ENCODE measurements at places on chromosomes 16 and 17.

- DNase-seq = no peak
These were observed 18.1 kb upstream of the ARL2BP start for GRCh38 chr16:57226701-57227621.

DNA sequence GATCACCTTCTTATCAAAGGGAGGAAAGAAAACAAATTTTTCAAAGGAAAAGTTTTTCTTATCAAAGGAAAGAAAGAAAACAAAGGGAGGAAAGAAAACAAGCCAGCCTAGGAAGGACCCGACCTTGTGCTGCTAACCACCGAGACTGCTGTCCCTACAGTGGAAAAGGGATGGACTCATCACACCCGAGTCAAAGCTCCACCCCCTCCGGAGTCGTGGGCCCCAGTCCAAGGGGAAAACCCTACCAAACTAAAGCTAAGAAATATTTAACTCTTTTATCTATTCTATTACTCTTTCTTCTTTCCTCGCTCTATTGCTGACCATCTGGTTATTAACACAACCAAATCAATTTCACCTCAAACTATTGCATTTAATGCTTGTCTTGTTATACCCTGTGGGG lies 6.1 kb upstream of the ENDOV start:
- no peak for DNase-seq

- peak; percentile 55 for DNase-seq
These were observed 6.0 kb downstream of the LYRM1 start for GRCh38 chr16:20906341-20907255.

- no peak for DNase-seq
These were observed 8.2 kb downstream of the STX1B start for GRCh38 chr16:31002250-31002700.

All from SW480 (cell line).